Activated CD4-positive, alpha-beta T cell treated with anti-CD3 and anti-CD28 coated beads for 4 hours (primary cell): ENCODE measurements at places on chromosomes 2 and 18.
A peak's percentile ranks its signal among the peaks of the same experiment; 100 is the strongest.

GRCh38 chr2:217491271-217491670, 511.5 kb downstream of the TNS1 start:
- DNase-seq, result no peak

- no peak for DNase-seq
These were observed 3.9 kb downstream of the TWIST2 start for GRCh38 chr2:238851761-238852160.

DNA sequence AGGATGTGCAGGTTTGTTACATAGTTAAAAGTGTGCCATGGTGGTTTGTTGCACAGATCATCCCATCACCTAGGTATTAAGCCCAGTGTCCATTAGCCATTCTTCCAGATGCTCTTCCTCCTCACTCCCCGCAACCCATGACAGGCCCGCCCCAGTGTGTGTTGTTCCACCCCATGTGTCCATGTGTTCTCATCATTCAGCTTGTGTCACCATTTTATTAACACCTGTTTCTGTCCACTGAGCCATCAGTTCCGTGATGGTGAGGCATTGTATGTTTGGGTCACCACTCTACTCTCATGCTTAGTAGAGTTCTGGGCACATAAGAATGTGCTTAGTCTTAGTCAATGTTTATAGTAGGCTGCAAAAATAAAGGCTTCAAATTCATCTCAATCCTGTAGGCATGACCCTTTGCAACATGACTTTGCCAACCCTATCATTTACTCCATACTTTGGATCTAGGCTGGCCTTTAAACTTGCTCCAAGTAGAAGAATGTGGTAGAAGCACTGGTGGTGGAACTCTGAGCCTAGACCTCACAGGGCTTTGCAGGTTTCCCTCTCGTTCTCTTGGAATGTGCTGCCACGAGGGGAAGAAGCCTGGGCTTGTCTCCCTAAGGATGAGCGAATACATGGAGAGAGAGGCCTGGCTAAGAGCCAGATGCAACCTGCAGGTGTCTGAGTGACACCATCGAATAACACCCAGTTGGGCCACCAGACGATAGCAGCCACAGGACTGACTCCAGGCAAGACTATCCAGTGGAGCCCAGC, 161.5 kb downstream of the NAPG start:
- DNase-seq, result no peak

DNA sequence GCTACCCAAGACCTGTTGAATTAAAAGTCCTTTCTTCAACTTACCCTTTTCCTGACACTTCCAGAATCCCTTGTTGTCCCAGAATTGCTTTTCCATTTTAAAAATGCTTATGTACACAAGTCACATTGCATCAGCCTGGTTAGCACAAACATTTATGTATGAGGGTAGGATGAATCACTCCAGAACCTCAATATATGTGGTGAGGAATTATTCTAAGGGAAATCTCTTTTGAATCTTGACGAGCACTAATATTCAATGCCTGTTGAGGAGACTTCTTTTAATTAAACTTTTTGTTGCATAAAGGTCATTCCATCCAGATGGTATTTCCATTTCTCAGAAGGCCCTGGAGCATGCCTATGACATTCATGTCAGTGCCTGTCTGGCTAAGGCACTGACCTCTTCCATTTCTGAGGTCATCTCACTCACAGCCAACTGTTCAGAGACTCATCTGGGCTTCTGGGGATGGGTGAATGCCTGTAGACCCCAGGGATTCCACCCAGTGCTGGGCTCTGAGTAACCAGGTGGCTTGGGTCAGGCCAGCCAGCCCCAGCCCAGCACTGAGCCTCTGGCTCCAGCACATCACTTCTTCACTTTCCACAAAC, 28.2 kb downstream of the ACMSD start:
- DNase-seq, result no peak

GRCh38 chr18:52339891-52340371, at the start of gene DCC:
Gene DCC (plus strand): TSS chr18:52340197. CDS start chr18:52340788, 591 bp downstream.
- DNase-seq, result no peak

DNA sequence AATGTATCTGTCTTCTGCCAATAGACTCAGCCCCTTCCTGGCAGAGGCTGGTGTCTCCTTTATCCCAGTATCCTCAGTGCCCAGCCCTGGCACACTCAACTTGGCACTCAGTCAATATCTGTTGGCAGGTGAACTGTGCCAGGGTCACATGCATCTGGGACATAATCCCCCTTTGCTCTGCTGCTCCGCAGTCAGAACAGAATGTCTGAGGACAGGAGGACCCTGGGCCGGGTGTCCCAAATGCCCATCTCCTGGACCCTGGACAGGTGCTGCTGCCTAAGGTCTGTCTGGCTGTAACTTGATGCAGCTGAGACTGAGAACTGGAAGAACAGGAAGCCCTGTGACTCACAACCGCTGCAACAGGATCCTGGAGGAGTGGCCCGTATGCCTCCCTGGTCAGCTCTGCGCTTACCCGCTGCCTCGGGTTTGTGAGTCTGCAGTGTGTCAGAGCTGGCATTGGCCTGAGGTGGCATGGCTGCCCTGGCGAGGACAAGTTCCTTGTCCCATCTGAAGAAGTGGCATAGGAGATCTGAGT, 11.4 kb downstream of the HK2 start:
- DNase-seq, result peak; percentile 33

DNA sequence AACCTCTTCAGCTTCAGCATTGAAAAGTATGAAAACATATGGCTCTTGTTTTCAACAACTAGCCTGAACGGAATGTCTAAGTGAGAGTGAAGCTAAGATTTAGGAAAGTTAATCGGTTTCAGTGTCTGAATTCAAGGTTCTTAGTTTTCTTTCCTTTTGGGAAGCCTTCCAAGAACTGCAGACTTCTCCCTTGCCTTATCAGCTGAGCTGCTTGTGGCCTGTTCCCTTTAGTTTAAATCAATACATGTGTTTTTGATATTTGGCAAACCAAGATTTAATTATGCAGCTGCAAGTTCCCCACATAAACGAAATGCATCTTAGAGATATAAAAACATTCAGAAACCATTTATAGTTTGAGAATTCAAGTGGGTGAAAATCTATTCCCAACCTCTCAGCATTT, 274.3 kb upstream of the NRP2 start:
- no peak for DNase-seq
